Thyroid gland (tissue), 4 donors: ENCODE measurements at places on chromosomes 7 and 10.

GRCh38 chr10:47366731-47367460, 17.2 kb downstream of the ZNF488 start:
- no peak for DNase-seq

DNA sequence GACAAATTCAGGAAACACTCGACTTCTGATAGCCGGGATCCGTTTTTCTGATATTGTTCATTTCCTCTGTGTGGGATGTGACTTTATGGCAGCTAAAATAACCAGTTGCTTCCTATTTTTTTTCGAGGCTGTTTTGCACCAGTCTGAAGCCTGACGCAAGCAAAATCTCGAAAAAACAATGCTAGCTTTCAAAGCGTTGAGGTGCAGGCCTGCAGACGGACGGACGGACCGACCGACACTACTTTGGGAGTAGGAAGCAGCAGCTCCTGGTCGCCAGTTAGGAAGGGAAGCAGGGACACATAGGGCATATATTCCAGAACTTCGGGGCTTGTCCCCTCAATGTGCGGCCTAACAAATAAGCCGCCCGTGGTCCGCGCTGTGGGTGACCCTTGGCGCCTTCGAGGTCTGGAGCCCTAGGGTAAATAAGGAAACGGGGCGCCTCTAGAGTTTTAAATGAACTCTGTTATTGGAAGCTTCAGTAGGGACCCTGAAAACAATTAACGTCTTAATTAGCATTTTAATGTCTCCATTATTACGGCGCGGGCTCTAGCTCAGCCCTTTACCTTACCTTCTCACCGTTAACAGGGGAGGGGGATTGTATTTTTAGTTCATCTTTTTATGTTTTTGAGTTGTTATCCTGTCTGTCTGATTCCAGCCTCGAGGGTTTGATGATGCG, 1.3 kb downstream of the HHEX start:
- no peak for DNase-seq

GRCh38 chr10:15069230-15069629, 19.3 kb downstream of the ACBD7 start:
- no peak for DNase-seq

DNA sequence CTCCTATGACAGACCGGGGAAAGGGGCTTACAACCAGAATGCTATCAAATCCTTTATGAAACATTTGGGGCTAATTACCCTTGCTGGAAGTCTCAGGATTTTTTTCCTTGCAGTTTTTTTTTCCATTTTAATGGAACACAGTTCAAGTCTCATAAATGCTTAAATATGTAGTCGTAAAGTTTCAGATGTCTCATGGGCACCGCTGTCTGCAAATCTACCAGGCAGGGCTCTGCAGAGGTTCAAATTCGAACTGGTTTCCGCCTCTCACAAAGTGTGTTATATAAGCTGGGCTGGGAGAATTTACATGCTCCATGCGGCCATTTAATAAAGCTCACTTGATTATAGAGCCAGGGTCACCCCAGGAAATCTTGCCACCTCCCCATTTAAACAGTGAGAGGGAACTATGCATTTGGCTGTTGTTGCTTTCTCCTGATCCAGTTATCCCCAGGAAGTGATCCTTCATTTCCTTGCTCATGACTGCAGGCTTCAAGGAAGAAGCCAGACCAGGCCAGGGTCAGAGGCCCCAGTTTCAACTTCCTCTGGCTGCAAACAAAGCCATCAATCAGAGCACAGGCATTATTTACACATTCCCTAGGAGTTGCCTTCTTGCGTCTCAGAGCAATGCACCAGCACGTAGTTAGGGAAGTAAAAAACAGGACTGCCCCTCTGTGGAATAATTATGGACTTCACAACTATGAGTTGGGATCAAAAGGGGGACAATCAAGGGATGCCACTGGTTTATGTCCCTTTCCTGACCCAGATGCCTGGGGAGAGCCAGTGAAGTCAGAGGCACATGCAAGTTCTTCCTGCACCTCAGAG, 358.8 kb downstream of the PRPF18 start:
- no peak for DNase-seq

GRCh38 chr10:132245056-132245455, 58.3 kb downstream of the DPYSL4 start:
- DNase-seq = no peak

DNA sequence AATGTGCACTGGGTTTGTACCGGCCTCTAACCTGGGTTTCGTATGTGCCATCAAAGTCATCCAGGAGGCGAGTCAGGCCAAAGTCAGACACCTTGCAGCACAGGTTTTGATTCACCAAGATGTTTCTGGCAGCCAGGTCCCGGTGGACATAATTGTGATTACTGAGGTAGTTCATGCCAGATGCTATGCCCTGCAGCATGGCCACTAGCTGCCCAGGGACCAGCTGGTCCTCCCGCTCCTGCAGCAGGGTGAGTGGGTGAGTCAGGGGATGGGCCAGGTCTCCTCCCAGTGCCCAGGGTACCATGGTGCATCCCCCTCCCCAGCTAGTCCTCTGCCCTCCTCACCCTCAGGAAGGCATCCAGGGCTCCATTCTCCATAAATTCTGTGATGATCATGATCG, 13.6 kb downstream of the ZYX start:
- DNase-seq = no peak

- no peak for DNase-seq
These were observed 870.5 kb downstream of the LRMDA start for GRCh38 chr10:76301950-76302349.

GRCh38 chr10:131448883-131449282, 137.4 kb upstream of the TCERG1L start:
- no peak for DNase-seq

- no peak for DNase-seq
These were observed 79.1 kb downstream of the PRTFDC1 start for GRCh38 chr10:24873281-24873683.

DNA sequence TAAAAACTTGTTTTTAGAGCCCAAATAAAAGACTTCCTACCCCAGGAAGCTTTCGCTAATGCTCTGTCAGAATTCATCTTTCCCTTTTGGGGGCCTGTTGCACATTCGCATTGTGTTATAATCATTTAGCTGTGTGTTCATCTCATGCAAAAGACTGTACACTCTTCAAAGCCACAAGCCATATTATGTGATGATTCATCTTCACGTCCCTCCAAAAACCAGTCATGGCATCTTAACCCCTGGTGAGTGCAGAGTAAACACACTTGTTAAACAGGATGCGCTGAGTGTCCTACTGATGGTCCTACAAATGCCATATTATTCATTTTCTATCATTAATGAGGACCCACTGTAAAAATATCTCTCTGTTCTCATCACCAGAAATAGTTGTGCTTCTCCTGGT, 235.4 kb downstream of the KIAA1217 start:
- no peak for DNase-seq

DNA sequence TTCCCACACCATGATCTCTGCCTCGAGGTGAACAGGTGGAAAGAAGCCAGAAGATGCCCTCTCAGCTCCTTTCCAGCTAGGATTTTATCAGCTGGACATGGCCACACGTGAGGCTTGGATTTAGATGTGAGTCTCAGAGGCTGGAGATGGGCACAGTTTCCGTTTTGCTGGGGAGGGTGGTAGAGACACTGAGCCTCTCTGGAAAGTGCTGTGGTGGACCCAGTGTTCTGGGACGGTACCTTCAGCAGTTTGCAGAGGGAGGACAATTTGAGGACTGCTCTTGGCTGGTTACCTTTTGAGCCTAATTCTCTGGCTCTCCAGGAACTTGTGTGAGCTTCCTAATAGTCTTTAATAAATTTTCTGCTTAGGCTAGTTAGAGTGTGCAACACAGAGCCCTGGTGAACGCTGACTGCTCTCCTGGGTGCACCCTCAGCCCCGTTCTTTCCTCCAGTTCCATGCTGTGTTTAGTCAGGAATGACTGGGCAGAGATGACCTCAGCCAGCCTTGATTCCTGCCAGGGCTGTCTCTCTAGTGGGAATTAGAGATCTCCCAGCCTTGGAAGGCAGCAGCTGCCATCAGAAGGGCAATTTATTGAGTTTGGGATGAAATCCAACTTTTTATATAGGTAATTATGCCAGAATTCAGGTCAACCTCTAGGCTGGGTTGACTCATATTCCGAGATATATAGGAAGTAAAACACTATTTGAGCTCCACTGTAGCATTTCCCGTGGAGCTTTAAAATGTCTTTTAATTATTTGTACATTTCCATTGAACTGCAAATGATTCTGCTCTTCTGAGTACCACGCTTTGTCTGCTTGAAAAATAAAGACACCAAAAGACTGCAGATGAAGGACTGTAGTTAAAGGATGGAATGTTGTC, 103.9 kb downstream of the GATA3 start:
- DNase-seq = no peak

- no peak for DNase-seq
These were observed 8.9 kb upstream of the GRK5 start for GRCh38 chr10:119198438-119198837.

DNA sequence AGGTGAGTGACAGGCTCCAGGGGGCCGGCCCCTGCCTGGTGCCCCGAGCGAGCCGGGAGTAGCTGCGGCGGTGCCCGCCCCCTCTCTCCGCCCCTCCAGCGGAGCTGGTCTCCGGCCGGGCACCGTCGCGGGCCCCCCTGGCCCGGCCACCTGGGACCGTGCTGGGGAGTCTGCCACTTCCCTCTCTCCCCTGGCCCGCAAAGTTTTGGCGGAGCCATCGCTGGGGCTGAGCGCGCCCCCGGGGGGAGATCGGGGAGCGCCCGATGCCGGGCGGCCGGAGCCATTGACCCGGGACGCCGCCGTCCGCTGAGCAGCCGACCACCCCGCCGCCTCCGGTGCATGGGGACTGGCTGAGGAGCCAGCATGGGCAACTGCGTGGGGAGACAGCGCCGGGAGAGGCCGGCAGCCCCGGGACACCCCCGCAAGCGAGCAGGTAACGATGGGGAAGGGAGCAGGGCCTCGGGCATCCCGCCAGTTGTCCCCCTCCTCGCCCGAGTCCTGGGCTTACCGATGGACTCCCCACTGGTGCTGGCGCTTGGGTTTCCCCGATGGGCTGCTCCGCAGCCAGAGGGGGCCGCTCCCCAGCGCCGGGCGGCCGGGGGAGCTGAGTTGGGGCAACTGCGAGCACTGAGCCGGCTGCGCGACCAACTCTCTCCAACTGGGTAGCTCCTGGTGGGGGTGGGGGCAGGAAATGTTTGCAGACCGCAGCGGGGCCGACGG, at the start of gene UBTD1:
TSS of gene UBTD1 (plus strand) at position 84 of the 720 bp plus-strand sequence. CDS start at position 364, 280 bp downstream.
- peak; percentile 71 for DNase-seq

DNA sequence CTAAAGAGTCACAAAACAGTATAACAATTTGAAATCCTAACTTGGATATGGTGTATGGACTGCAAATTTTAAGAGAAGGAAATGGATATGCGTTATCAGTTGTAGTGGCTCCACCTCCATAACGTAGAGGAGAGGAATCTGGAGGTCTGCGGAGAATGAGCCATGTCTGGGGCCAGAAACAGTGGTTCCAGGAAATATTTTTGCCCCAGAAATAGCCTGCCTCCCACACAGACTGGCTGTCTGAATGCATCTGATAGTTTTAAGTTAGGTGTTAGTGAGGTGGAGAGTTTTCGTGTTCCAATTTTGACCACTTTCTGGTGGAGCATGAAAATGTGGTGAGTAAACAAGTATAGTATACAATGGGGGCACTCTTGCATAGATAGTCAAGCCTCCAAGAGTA, 1.6 kb downstream of the PHTF2 start:
- no peak for DNase-seq

GRCh38 chr7:5523052-5523711, 99.5 kb upstream of the TNRC18 start:
- DNase-seq = no peak

DNA sequence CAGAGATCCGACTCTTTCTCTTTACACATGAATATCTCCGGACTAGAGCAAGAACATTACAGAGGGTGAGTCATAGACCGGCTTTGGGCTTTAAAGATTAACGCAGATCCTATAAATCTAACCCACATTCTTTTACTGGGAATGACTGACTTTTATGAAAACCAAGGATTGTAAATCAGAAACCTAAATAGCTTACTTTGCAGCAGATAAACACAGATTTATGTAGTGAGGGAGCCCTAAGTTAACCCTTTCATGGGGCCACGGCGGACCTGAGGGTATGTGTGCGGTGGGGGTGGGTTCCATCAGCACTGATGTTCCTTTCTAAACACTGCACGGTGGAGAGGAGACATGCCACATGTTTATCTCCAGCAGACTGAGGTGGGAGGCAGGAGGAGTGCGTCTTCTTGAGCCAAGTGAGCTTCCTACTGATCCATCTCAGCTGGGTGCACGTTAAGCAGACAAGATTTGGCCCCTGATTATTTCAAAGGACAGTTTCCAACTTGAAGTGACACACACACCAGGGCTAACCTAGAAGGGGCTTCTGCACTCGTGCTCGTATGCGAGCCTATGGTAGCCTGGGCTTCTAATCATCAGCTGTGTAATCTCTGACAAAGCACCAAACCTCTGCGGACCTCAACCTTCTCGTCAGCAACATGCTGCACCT, 127.6 kb downstream of the WDR11 start:
- DNase-seq = no peak

DNA sequence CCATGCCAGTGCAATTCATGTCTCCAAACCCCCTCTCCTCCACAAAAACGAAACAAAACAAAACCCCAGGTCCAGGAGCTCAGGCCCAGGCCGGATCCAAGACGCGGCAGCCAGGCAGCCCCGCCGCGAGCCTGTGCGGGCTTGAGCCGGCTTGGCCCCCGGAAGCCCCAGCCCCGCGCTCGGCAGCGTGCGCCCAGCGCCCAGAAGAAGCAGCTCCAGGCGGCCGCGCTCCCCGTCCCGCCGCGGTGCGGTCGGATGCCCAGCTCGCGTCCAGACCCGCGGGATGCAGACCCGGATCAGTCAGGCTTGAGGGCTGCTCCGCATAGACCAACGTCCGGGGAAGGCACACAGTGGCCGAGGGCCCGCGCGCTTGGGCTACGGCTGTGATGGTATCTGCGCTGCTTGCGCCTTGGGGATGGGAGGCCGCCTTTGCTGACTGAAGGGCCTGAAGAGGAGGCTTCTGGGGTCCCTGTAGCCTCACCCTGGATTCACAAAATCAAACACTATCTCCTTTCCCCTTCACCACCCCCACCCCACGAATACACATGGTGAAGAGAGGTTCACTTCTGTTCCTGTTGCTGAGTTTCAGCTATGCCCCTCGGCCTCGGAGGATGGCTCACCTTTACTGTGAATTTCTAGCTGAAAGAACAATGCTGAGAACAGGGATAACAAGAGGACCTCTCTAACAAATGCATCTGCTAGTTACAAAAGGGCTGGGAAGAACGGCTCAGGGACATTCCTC, 79.9 kb upstream of the EN2 start:
- DNase-seq = peak; percentile 21

- no peak for DNase-seq
These were observed 237.9 kb downstream of the MGMT start for GRCh38 chr10:129704786-129705525.

DNA sequence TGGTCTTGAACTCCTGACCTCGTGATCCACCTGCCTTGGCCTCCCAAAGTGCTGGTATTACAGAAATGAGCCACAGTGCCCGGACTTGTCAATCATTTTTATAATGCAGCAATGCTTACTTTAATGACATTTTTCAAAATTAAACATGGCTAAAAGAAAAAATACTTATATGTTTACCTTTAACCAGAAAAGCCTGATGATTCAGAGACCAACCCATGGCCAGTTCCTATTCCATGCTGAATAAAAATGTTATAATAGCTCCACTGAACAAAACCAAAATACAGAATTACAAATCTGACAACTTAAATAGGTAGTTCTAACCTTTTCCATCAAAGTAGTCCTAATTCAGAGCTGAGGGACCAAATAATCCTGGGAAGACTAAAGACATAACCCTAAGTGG, 21.6 kb downstream of the ZNF438 start:
- no peak for DNase-seq
